ENCODE measurements at places on chromosomes 7 and 10.

DNA sequence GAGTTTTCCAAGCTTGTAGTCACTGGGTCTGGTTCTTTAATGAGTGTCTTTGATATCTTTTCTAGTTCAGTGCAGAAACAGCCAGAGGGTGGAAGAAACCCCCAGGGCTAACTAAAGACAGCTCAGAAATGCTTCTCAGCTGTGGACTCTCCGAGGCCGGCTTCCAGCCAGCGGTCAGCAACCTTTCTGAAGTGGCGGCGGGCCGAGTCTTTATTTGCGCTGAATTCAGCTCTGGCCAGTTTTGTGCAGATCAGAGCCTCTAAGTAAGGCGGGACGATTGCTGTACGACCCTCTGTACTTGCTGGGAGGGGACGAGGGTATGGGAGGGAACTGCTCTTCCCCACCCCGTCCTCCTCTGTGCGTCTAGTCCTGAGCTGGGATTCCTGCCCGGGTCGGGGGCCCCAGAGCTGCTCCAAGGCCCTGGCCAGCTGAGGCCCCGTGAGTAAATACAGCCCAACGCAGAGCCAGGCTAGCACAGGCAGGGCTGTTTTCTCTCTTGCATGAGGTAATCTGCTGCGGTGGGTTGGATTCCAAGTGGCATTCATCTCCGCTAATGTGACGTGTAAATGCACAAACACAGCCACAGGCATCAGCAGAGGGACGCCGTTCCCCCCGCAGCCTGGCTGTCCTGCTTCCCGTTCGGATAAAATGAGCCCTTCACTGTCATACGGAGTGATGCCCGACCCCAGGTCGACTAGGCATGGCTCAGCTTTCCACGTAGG is 159.8 kb downstream of the PIP4K2A start:
- no peak for DNase-seq

DNA sequence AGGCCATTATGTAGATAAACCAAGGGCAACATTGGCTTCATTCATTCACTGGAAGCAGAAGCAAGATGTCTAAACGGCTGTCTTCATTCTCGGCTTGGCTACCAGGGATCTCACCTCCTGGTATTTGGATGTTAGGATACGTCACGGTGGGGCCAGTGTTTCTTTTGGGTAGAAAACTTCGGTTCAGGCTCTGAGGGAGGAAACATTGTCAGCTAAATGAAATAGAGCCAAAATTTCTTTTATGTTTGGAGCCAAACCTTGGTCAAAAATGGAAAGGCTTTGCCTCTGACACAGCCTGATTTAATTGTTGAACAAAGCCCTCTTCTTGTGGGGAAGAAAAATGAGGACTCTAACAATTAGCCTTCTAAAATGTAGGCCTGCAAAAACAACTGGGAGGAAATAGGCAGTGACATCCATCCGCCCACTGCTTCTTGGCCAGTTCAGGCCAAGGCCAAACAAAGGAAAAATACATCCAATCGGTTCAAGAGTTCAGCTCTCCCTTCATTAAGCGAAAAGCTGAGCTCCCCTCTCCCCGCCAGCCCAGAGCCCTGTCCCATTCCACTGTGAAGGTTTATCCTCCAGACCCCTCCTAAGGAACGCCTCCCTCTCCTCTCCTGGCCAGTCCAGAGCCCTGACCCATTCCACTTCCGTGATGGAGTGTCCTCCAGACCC is 44.4 kb downstream of the PFKFB3 start:
- no peak for DNase-seq

GRCh38 chr7:78345293-78345911 is 546.8 kb downstream of the PHTF2 start:
- no peak for DNase-seq

DNA sequence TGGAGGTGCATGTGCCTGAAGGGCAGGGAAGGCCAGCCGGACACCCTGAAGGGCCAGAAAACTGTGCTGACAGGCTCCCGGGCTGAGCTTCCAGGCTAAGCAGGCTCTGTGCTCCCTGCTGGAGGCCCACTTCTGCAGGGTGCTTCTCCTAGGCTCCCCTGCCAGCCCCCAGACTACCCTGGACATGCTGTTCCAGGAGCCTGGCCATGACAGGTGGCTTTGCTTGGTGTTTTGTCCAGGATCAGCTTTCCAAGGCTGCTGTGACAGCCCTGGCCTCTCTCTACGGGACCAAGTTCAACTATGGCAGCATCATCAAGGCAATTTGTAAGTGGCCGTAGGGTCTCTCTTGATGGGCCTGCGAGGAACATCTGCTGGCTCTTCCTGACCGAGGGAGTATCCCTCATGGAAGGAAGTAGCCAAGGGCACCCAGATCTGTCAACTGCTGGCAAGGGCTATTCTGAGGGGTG is 5.3 kb downstream of the CPA1 start:
- DNase-seq, result no peak

DNA sequence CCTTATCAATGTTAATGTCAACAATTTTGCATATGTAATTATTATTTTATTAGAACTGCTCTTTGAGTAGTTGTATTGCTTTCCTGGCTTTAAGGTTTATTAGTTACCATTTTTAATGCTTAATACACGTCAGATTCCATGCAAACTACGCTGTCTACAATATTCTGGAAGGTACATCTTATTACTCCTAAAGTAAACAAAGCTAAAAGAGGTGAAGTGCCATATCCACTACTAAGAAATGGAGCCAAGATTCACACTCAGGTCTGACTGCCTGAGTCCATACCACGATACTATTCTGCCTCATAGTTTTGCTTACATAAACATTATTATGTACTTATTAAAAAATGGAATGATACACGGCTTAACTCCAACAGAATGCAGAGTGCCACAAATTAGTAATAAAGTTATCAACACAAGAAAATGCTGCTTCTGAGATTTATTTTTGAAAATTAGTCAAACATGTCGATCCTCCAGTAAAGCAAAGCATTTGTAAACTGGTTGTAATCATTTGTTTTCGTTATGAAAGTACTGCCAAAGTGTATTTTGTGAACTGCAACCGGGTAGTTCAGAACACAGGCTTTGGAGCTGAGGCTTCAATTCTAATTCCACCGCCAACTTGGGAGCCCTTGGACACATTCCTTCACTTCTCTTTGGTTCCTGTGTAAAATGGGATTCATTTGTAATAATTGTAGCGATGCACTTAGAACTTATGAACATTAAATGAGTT is 1.1 kb upstream of the DMTF1 start:
- DNase-seq, result no peak

- DNase-seq, result peak; percentile 26
Measured at GRCh38 chr7:135281363-135281949, 47.8 kb downstream of the STRA8 start.

- DNase-seq, result no peak
Measured at GRCh38 chr7:133771788-133772419, 355.2 kb upstream of the LRGUK start.

DNA sequence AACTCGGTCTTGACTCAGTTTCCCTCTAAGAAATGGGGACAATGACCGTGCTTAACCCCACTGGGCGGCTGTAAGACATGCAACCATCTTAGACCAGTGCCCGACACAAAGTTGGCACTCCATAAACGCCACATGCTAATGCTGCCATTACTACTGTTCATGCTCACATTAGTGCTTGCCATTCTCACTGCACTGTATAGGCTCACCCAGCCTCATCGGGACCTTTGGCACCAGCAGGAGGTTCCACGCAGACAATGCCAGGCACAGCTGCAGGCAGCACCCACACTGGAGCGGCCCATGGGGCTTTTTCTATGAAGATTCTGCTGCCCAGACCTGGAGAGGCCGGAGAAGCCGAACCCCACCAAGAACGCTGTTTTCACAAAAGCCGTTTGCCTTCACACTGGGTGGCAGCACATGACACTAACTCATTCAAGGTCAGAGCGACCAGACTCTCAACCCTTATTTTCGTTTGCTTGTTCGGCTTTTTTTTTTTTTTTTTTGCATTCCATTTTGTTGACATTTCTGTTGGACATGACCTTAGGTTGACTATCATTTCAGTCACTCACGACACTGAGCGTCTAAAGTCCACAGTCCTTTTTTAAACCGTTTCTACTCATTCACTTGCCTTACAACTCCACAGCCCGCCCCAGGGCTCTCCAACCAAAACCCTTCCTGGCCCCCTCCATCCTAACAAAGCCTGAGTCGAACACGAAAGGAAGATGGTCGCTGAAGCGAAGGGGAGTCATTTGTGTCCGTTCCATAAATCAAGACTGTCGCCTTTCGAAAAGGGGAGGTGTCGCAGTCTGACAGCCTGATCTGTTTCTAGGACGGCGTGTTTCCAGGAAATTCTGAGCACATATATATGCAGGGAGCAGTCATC is 124.4 kb upstream of the RNF32 start:
- no peak for DNase-seq

- DNase-seq, result no peak
Measured at GRCh38 chr7:149644754-149645153, 128.6 kb downstream of the ZNF467 start.

- DNase-seq, result no peak
Measured at GRCh38 chr7:37728747-37729146, 45.2 kb downstream of the GPR141 start.

GRCh38 chr10:28681928-28682750 is 4.8 kb downstream of the BAMBI start:
- DNase-seq, result no peak

DNA sequence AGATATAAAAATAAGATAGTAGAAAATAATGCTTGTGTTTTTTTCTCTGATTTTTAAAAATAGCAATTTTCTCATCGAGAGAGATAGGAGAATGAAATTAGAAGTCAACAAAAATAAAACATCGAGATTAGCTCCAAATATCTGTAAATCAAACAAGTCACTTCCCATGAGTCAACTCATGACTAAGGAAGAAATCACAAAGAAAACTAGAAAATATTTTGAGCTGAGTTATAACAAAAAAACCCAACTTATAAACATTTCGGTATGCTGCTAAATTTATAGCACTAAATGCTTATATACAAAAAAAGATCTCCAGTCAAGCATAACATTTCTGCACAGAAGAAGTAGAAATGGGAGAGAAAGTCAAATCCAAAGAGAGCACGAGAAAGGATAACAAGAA is 140.1 kb downstream of the ITGA8 start:
- no peak for DNase-seq

DNA sequence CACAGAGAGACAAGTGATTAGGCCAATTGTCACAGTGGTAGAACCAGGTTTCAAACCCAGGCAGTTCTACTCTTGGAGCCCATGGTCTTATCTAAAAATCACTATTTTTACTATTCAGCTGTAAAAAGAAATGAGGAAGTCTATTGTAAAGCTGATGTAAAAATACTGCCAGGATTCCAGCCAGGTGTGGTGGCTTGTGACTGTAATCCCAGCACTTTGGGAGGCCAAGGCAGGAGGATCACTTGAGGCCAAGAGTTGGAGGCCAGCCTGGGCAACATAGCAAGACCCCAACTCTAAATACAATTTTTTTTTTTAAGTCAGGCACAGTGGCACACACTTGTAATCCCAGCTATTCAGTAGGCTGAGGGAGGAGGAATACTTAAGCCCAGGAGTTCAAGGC is 40.4 kb downstream of the HIP1 start:
- no peak for DNase-seq

- no peak for DNase-seq
Measured at GRCh38 chr7:76211216-76211615, 9.5 kb downstream of the SRRM3 start.

DNA sequence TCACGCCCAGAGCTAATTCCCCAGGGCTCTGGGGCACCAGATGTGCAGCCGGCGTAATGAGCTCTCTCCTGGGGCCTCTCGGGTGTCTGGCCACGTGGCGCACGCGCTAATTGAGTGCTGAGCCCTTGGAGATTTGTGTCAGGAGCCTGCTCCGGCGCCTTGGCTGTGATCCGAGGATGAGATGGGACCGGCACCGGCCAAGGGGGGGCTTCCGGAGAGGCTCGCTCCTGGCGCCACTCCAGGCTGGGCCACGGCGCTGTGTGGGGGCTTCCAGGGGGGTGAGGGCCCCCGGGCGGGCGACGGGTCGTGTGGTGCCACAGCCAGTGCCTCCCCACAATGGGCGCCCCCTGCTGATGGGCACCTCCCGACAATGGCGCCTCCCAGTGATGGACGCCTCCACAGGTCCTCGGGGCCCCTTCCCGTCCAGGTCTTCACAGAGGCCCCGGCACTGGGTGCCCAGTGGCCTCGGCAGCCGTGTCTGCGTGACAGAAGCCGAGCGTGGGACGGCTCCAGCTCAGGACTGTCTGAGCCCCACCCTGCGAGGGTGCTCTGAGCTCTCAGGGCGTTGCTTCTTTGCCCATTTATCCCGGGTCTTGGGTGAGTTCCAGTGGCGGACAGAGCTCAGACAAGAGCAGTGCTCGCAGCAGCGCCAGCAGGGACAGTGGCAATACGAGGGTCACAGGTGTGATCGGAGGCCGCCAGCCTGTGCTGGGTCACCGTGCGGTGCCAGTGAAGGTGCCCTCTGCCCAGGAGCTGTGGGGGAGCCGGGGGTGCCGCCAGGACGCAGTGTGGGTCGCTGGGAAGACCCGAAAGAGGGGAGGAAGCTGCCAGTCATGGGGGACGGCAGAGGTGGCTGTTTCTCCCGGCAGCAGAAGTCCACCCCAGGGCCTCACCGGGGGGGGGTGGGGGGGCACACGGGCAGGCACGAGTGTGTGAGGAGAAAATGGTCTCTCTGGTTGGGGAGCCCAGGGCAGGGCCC is 8.2 kb upstream of the NKX6-2 start:
- no peak for DNase-seq

- no peak for DNase-seq
Measured at GRCh38 chr7:158614700-158615099, 27.1 kb upstream of the PTPRN2 start.

DNA sequence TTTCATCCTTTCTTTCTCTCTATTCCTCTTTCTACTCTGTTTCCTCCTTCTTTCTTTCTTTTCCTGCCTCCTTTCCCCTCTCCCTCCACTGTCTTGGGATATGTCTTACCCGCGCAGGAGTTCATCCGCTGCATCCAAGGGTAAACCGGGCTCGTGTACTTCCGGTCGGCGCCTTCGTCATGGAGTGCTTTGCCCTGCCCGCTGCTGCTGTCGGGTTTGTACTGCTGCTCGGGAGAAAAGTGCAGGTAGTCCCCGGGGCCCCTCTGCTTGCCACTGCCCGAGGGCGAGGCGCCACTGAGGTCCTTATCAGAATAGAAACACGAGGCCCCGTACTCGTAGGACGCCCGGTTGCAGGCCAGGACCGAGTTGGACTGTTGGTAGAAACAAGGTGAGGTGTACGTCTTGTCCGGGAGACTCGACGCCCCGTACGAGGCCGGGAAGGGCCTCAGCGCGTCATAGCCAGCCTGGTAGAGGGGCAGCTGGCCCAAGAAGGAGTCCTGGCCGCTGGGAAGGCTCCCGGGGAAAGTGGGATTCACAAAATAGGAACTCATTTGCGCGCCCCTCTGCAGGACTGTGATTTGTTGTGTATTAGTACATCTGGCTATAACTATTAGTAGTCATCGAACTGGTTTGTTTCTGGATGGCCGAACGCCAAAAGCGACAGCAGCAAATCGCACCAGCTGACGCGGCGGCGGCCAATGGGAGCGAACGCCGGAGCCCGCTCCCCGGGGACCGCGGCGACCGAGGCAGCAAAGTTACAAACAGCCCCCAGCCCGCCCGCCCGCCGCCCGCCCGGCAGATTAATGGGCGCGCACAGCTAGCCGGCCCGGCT is at the start of gene HOXA6:
HOXA6 (minus strand) TSS at position 576 of the 832 bp plus-strand sequence; CDS start at position 551, 25 bp downstream.
- no peak for DNase-seq

GRCh38 chr7:91396-92175 is 100.8 kb upstream of the FAM20C start:
- DNase-seq, result no peak

GRCh38 chr7:97003262-97004246 is 1.8 kb upstream of the DLX6 start:
- no peak for DNase-seq

- no peak for DNase-seq
Measured at GRCh38 chr7:139776486-139777132, 1.2 kb downstream of the HIPK2 start.

GRCh38 chr10:96719200-96719599 is 1.1 kb downstream of the PIK3AP1 start:
- DNase-seq, result no peak

All from SIG-M5 (cell line).